ENCODE measurements at places on chromosomes 11 and 22.

- DNase-seq = no peak
Measured at GRCh38 chr11:44138286-44138685, 42.8 kb downstream of the EXT2 start.

DNA sequence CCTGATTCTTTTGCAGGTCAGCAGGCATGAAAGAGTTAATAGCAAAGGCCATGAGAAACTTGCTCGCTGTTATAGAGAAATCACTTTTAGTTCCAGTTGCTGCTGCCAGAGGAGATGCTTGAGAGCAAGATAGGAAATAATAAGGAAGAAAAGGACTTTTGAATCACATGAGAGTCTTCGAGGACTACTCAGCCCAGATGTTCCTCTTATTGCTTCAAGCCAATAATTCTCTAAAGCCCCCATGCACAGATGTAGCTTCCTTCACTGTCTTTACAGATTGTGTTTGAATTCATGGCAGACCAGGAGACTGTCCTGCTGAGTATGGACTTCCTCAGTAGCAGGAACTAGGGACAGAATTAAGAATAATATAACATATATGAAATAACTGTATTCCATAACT is 50.1 kb upstream of the OLFML1 start:
- DNase-seq = no peak

GRCh38 chr11:128422576-128423370 is 164.6 kb downstream of the ETS1 start:
- no peak for DNase-seq

GRCh38 chr11:69969890-69970784 is 108.0 kb upstream of the ANO1 start:
- no peak for DNase-seq

DNA sequence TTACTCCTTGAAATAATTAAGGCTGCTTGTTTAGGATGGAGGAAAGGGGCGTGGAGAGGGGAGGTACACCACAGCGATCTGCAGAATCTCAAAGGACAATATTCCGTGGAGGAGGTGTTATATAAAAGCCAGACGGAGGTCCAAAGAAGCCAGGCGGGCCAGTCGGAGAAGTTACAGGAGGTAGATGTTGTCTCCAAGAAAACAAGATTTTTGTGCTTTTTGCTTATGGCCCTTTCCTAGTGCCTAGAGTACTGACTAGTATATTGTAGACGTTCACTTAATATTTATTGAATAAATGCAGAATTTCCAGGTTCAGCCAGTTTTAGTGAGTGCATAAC is 761 bp downstream of the ZDHHC13 start:
- no peak for DNase-seq

DNA sequence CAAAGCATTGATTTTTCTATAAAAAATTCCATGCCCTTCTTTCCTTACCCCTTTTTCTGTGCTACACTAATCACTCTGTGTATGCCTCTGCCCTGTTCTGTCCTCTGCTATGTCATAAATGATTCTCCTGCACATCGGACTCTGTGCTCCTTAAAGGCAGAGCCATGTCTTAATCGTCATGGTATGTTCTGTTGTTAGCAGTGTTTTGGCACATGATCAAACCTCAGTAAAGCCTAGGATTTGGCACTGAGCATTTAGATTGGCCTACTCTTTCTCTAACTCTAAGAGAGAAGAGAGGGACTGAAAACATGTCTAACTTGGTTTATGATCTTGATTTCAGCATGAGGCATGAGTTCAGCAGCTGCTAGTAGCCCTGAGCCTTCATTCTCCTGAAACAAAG is 266.9 kb downstream of the AASDHPPT start:
- peak; percentile 13 for DNase-seq

GRCh38 chr11:63023841-63024648 is 8.4 kb upstream of the SLC22A8 start:
- DNase-seq = peak; percentile 87

- no peak for DNase-seq
Measured at GRCh38 chr22:20238901-20239675, 29.0 kb downstream of the RTN4R start.

DNA sequence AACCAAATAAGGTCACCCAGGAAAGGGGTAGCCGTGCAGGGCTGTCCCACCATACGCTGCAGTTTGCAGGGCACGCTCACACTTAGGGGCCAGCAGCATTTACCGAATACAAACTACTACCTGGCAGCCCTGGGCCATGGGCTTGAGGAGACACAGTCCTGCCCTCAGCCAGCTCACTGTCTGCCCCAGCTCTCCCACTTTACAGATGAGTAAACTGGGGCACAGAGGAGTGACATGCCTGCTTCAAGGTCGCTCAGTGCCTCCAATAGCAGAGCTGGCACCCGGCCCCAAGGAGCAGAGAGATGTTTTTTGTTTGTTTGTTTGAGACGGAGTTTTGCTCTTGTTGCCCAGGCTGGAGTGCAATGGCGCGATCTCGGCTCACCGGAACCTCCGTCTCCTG is 2.8 kb downstream of the FADS3 start:
- no peak for DNase-seq

GRCh38 chr22:42991010-42991651 is 23.8 kb downstream of the PACSIN2 start:
- DNase-seq = no peak

DNA sequence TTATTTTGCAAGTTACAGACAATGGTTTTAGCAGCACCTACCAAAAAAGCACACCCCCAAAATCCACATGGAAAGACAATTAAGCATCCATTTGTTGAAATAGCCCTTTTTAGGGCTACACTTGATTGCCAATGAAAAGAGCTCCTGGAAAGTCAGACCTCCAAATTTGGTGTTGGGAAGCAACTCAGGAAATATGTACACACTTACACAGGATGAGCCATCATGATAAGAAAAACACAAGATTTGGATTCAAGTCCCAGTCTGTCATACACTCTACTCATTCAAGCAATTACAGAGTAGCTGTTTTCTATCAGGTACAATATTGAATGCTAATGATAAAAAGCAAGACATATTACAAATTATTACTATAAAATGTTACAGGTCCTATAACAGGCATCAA is 31.5 kb downstream of the FAM168A start:
- DNase-seq = no peak

All from cerebellar cortex (tissue), 1 donor.